Non-pigmented ciliary epithelial cell (primary cell): ENCODE measurements at places on chromosomes 2 and 18.

GRCh38 chr2:49000695-49001094 is 153.6 kb downstream of the FSHR start:
- DNase-seq: no peak

DNA sequence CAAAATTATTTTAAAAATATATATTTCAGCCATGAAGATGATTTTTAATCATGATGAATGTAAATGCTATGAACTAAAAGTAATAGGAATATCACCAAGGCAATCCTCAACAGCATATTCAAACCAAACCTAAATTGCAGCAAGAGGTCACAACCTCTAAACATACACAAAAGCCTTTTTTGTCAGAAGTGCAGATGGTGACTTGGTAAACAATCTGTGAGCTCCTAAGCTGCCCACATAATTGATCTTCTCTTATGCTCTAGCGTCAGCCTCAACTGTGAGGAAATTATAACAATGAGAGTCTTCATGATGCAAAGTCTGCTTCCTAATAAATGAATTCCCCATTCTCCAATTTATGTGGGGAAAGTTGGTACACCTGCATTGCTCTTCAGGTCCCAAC is 113.2 kb downstream of the TSN start:
- no peak for DNase-seq

GRCh38 chr2:223865907-223866508 is 28.6 kb upstream of the AP1S3 start:
- no peak for DNase-seq

DNA sequence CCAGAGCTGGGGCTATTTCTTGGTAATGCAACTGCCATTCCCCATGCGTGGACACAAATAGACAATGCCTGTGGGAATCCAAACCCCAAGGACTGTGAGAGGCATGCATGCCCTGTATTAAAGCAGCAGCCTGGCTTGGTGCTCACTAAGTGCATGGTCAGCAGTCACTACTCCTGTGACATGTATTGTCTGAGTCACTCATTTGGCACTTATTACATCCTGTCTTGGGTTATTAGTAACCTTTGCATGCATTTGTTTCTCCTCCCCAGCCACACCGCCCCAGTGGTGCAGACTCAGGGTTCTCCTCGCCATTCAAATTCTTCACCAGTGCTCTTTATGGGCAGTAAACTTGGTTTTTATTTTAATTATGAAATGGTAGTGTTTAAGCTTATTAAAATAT is 30.2 kb downstream of the PRKCE start:
- DNase-seq: peak; percentile 62

DNA sequence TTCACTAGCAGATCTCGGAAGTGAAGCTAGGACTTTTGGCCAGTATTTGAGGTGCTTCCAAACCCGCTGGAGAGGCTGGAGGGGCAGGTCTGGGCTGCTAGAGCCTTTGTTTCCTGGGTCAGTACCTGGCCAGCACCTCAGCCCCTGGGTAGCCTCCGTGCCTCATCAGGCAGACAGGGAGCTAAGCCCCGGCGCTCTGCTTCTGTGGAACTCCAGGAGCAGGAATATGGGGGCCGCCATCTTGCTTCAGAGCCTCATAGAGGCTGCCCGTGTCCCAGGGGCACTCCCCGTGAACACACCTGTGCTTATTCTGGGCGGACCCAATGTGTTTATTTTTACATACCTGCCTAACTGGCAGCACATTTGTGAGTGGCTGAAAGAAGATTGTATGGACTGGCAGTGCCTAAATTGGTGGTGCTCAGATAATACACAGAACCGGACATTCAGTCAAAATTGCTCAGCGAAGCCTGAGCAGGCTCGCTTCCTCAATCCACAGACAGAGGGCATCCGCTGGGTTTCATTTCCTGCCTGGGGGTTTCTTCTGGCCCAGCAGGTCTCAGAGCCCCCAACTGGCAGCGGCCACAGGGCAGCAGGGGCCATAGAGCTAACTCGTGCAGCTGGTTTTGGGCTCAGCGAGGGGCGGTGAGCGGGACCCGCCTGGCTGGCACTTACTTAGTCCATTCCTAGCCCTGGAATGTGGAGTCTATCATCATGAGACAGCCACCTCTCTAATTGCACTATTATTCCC is 176.8 kb upstream of the ALKAL2 start:
- DNase-seq: no peak

GRCh38 chr2:199025146-199025545 is 432.6 kb downstream of the SATB2 start:
- no peak for DNase-seq

- DNase-seq: no peak
Observed at GRCh38 chr2:207812058-207812725, 42.5 kb upstream of the FZD5 start.

- DNase-seq: no peak
Observed at GRCh38 chr18:37873416-37873815, 307.8 kb upstream of the CELF4 start.

- DNase-seq: no peak
Observed at GRCh38 chr2:48952143-48952542, 196.6 kb upstream of the LHCGR start.

- DNase-seq: no peak
Observed at GRCh38 chr2:137952586-137953129, 11.6 kb upstream of the HNMT start.

DNA sequence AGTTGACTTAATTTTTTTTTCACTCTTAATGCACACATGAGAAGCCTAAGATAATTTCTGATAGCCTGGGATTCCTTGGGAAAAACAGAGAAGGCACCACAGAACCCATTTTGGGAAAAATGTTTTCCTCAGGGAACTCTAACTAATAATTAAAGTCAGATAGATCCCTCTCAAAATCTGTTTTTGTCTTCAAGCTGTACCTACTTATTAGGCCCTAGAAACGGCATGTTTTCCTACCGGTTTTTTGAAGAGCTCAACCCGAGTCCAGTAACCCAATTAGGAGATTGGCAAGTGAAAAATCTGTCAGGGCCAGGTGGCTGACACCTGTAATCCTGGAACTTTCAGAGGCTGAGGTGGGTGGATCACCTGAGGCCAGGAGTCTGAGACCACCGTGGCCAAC is 16.1 kb upstream of the PDK1 start:
- DNase-seq: no peak

- no peak for DNase-seq
Observed at GRCh38 chr18:75110846-75111415, 98.0 kb downstream of the PTGR3 start.

GRCh38 chr2:196617430-196617829 is 22.1 kb upstream of the CCDC150 start:
- no peak for DNase-seq

GRCh38 chr18:59038295-59039039 is 101.2 kb upstream of the SEC11C start:
- DNase-seq: no peak

GRCh38 chr2:233882353-233882752 is 14.2 kb upstream of the MSL3B start:
- no peak for DNase-seq

DNA sequence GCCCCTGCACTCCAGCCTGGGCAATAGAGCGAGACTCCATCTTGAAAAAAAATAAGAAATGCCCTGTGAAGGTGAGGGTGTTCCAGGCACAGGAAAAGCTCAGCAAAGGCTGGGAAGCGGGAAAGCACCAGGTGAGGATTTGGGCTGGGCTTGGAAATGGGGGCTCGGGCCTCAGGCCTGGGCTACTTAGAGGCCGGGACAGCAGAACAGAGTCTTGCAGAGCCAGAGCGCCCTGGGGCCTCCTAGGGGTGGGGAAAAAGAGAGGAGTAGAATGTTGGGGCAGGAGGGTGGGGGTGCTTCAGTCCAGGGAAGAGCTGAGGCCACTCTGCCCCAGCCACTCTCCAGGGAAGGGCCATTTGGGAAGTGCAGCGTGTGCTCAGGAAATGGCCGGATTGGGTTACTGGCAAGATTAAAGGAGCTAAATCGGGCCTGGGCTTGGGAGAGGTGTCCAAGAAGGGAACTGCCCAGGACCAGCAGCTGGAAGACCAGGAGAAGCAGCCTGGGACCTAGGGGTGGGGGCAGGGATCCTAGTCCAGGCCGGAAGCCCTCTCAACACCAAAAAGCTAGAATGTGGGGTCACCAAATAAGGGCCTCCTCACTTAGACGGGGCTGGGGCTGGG is 13.8 kb upstream of the DES start:
- no peak for DNase-seq

GRCh38 chr18:49168281-49168985 is 217.7 kb upstream of the SMAD7 start:
- DNase-seq: no peak

DNA sequence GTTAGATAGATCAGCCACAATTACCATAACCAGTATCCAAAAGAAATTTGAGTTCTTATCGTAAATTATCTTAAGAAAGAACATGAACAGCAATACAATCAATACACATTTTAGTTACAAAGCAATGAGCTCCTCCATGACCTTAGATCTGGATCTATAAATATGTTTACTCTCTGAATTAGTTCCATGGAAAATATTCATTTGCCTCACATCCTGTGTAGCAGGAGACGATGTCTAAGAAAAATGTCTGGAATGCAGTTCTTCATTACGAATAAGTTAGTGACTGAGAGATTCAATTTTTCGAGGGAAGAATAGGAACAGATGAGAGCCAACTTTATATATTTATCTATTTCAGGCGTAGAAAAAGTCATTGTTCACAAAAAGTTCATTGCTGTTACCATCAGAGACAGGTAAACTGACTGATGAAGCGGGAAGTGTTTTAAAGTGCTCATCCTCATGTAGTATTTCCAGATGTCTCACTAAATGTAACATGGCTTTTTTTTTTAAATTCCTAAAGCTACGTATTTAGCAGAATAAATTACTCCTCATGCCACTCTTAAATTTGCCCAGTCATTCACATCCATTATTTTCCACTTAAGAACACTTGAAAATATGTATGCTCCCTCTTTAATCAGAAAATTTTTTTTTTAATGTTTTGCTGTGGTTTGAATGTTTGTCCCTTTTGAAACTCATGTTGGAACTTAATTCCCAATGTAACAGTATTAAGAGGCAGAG is 106.5 kb upstream of the SCN1A start:
- peak; percentile 68 for DNase-seq

- no peak for DNase-seq
Observed at GRCh38 chr2:101768556-101769220, 71.2 kb downstream of the MAP4K4 start.

DNA sequence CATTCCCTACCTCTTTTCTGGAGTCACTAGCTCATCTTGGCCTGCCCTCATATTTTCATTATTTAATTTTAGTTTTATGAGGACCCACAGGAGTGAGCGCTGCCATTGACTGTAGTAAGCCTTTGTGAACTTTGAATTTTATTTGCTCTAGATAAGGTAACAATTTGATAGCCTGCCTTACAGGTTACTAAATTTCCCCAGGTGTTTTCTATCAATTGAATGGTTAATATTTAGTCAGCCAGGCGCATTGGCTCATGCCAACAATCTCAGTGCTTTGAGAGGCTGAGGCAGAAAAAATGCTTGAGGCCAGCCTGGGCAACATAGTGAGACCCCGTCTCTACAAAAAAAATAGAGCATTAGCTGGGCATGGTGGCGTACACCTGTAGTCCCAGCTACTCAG is 50.2 kb downstream of the DAW1 start:
- no peak for DNase-seq

GRCh38 chr18:55779691-55780585 is 191.9 kb upstream of the TCF4 start:
- DNase-seq: no peak

DNA sequence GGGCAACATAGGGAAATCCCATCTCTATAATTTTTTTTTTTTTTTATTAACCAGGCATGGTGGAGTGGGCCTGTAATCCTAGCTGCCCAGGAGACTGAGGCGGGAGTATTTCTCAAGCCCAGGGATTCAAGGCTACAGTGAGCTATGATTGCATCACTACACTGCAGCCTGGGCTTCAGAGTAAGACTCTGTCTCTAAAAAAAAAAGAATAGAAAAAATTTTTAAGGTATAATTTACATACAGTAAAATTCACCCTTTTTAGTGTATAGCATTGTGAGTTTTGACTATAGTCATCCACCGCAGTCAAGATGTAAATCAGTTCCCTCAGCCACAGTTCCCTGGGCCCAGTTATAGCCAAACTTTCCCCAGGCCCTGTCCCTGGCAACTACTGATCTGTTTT is 57.1 kb upstream of the MSH6 start:
- no peak for DNase-seq
